ENCODE measurements at places on chromosomes 2 and 18.
A peak's percentile ranks its signal among the peaks of the same experiment; 100 is the strongest.

DNA sequence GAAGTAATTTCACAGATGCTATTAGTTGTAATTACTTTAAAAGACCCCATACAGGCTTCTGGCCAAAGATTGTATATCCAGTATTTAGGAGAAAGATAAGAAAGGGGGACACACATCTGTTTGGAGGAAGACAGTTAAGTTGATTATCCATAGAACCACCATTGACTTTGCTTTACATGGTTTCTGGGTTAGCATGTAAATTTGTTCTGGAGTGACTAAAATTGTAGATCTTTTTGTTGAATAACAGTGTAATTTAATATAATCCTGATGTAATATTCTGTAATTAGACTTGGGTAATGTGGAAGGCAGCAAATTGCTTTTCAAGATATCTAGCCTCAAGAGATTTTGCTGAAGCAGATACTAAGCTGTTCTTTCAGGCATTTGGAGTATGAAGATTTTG lies 17.2 kb downstream of the COMMD1 start:
- DNase-seq, result no peak

- peak; percentile 66 for DNase-seq
These were observed 54.7 kb downstream of the DTNB start for GRCh38 chr2:25618676-25619075.

- no peak for DNase-seq
These were observed 24.0 kb downstream of the KCNIP3 start for GRCh38 chr2:95320986-95321767.

GRCh38 chr2:98269274-98269673 lies 77.0 kb upstream of the CNGA3 start:
- DNase-seq, result no peak

DNA sequence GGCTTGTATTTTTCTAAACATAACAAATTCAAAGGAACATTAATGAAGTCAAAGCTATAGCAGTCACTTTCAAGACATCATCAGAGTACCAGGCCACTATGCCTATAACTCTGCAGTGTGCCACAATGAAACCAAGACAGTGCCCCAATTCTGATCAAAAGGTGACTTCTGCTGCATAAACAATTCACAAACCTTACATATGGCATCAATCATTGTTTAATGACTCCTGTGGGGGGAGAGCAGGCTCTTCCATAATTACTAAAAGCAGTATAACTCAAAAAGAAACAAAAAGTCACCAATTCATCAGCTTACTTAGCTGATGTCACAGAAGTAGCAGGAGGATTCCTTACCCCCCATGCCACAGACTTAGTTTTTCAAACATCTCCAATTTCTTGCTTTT lies 15.5 kb downstream of the LPIN2 start:
- no peak for DNase-seq

GRCh38 chr18:55001394-55002024 lies 42.2 kb upstream of the CCDC68 start:
- no peak for DNase-seq

GRCh38 chr2:239276851-239277250 lies 124.0 kb downstream of the HDAC4 start:
- no peak for DNase-seq

DNA sequence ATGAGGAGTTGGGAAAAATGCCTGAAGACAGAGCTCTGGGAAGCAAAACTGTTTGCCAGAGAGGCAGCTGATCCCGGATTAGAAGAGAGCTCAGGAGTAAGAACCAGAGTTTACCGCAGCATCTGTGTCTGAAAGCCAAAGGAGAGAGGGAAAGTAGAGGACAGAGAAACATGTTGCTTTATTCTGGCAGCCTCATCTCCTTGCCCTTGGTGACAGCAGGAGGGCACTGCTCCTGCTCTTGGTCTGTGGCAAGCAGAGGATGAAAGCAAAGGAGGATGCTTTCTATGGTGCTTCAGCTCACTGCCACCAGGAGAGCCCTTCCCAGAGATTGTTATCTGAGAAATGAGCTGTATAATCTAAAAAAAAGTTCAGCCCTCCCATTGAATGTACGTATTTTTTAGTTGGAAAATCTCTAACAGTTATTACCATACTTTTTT lies 7.7 kb downstream of the SLC1A4 start:
- no peak for DNase-seq

- DNase-seq, result no peak
These were observed 34.8 kb downstream of the TOGARAM2 start for GRCh38 chr2:29015701-29016470.

- no peak for DNase-seq
These were observed 33.4 kb upstream of the ST3GAL5 start for GRCh38 chr2:85922199-85922598.

DNA sequence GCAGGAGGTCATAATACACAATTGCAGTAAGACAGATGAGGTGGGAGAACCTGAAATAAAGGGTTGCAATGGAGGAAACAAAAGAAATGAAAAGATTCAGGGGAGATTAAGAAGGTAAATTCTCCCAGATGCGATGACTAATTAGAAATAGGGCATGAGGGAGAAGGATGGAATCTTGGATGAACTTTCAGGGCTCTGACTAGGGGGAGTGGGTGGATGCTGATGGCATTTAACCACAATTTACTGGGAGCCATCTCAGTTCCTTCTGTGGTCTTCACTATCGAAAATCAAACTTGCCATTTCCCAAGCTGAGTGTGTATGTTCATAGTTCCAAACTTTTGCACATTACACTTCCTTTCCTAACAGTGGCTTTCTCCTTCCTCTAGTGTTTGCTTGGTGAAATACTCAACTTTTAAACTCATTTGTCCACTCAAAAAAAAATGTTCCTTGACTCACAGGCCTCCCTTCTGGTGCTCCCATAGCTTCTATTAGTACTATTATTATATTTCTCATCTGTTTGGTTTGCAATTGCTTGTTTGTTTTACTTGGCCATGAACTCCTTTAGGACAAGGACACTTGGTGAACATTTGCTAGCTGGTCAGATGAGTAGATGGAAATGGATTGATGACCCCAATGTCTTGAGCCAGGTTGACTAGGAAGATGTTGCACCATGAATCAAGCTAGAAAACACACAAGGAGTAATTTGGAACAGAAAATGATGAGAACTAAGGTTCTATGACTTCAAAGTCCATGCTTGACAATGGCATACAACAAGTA lies 178.5 kb downstream of the DIS3L2 start:
- no peak for DNase-seq

All from NCI-H774 (cell line).